ENCODE measurements at places on chromosomes 11 and 22.

DNA sequence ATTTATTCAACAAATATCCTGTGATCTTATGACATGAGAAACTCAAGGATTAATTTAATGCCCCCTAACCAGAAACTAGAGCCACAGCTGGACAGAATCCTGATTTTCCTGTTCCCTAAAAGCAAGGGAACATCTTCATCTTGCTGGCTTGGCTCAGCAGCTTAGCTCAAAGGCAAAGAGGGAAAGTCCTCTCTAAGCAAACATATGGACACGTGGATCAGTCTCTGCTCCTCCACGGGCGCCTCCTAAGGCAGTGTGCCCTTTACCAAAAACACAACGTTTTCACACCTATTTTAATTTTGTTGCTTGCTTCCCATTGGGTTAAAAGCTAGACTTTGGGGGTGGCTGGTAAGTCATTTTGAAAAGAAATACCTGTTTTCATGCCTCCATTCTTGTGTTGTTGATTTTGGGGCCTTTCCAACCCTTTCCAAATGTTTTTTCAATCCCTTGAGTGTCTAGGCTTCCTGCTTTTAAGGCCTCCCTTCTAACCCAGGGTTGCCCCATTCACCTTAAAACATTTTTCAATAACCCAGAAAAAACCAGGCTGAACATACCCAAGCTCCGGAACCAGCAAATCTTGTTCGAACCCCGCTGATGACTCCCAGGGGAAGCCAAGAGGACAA is 15.5 kb downstream of the SLC1A2 start:
- H3K4me1 ChIP-seq, result no peaks in the 10 kb centered on the region
- DNase-seq, result no peak
- no peaks in the 10 kb centered on the region for H3K27me3 ChIP-seq
- H3K27ac ChIP-seq, result no peak overlapping the region
- no peak overlapping the region for H3K4me3 ChIP-seq

GRCh38 chr11:107392611-107393010 is 65.0 kb downstream of the CWF19L2 start:
- H3K27me3 ChIP-seq, result no peaks in the 10 kb centered on the region
- no peak overlapping the region for H3K27ac ChIP-seq
- peaks cover 9% of the 10 kb centered on the region for H3K4me1 ChIP-seq
- no peak for DNase-seq
- no peak overlapping the region for H3K4me3 ChIP-seq

- H3K27me3 ChIP-seq, result no peaks in the 10 kb centered on the region
- H3K27ac ChIP-seq, result no peak overlapping the region
- H3K4me3 ChIP-seq, result no peak overlapping the region
- H3K4me1 ChIP-seq, result peaks cover 12% of the 10 kb centered on the region
Measured at GRCh38 chr22:41555325-41555982, 5.4 kb upstream of the CSDC2 start.

- H3K4me1 ChIP-seq, result peaks cover 4% of the 10 kb centered on the region
- H3K4me3 ChIP-seq, result no peak overlapping the region
- H3K27ac ChIP-seq, result no peak overlapping the region
- DNase-seq, result no peak
- no peaks in the 10 kb centered on the region for H3K27me3 ChIP-seq
- no peaks in the 10 kb centered on the region for H3K36me3 ChIP-seq
Measured at GRCh38 chr11:31477528-31478222, 31.7 kb downstream of the IMMP1L start.

DNA sequence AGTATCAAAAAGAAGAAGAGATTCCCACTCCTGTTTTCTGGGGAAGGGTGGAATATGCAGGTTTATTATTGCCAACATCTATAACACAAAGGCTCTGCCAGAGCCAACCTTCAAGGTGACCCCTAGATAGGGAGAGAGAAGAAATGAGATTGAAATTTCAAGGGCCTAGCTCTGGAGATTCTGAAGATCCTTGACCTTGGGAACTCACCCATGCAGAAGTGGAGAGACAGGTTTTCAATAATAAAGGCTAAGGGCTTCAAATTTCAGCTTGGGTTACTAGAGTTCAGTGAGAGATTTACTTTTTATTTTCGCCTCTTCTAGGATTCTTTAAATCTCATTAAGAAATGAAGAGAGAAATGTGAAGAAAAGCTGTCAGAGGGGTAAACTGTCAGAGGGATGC is 98.4 kb downstream of the CD44 start:
- H3K27ac ChIP-seq, result no peak overlapping the region
- no peak overlapping the region for H3K4me3 ChIP-seq
- H3K4me1 ChIP-seq, result no peaks in the 10 kb centered on the region
- no peak for DNase-seq
- H3K36me3 ChIP-seq, result no peaks in the 10 kb centered on the region

DNA sequence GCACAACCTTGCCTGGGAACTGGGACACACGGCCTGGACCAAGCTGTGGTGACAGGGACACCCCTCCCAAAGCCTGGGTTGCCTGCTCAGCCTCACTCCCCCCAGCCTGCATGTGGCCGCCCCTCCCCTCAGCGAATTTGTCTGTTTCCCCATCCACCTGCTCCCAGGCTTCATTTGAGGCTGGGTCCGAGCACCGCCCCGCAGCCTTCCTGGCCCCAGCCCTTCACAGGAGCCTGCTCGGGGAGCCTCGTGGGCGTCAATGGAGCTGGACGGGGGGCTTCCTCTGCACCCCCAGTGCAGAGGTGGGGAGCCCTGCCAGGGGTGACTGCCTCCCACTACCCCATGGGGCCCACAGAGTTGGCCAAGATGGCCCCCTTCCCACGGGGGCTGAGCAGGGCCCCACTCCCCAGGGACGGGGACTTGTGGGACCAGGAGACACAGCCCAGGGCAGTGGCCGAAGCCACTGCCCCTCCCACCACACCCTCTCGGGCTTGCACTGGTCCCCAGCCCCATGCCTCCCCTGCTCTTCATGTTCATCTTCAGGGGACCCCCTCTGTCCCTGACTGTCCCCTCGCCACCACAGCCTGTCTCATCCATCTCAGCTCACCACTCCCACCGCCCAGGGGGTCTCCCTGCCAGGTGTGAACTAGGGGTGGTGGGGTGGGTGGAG is 91.7 kb downstream of the WNT7B start:
- no peak overlapping the region for H3K4me3 ChIP-seq
- H3K27ac ChIP-seq, result no peak overlapping the region
- H3K36me3 ChIP-seq, result no peaks in the 10 kb centered on the region
- H3K27me3 ChIP-seq, result no peaks in the 10 kb centered on the region

GRCh38 chr11:33893711-33894397 is 2.0 kb upstream of the LMO2 start:
- no peak for DNase-seq
- no peak overlapping the region for H3K27ac ChIP-seq
- H3K36me3 ChIP-seq, result no peaks in the 10 kb centered on the region

- H3K27me3 ChIP-seq, result no peaks in the 10 kb centered on the region
- no peak overlapping the region for H3K27ac ChIP-seq
Measured at GRCh38 chr11:111982019-111982464, 43.2 kb upstream of the DLAT start.

GRCh38 chr22:27556371-27556770 is 245.2 kb downstream of the MN1 start:
- H3K4me1 ChIP-seq, result no peaks in the 10 kb centered on the region
- no peak overlapping the region for H3K27ac ChIP-seq
- H3K36me3 ChIP-seq, result no peaks in the 10 kb centered on the region
- no peak overlapping the region for H3K4me3 ChIP-seq
- DNase-seq, result no peak

DNA sequence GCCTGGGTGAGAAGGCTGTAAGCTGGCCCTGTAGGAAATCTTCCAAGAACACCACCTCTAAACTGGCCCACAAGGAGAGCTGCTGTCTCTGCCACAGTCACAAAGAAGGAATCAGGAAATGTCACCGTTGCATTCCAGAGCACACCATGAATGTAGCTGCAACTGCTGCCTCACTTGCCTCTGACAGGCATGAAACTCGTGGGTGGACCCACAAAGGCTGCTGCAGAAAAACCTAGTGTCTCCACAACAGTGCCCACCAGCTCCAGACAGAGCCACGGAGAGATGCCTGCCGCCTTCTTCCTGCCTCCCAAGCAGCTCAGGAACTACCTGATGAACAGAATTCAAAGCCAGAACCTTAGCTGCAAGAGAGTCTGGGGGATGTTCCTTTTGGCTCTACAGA is 10.5 kb downstream of the DNAJB13 start:
- no peaks in the 10 kb centered on the region for H3K4me1 ChIP-seq
- H3K4me3 ChIP-seq, result no peak overlapping the region
- no peaks in the 10 kb centered on the region for H3K36me3 ChIP-seq
- no peak for DNase-seq
- H3K27me3 ChIP-seq, result no peaks in the 10 kb centered on the region
- no peak overlapping the region for H3K27ac ChIP-seq

GRCh38 chr11:8584511-8584910 is 9.5 kb downstream of the STK33 start:
- H3K36me3 ChIP-seq, result no peaks in the 10 kb centered on the region
- DNase-seq, result no peak
- H3K27ac ChIP-seq, result no peak overlapping the region
- no peak overlapping the region for H3K4me3 ChIP-seq

DNA sequence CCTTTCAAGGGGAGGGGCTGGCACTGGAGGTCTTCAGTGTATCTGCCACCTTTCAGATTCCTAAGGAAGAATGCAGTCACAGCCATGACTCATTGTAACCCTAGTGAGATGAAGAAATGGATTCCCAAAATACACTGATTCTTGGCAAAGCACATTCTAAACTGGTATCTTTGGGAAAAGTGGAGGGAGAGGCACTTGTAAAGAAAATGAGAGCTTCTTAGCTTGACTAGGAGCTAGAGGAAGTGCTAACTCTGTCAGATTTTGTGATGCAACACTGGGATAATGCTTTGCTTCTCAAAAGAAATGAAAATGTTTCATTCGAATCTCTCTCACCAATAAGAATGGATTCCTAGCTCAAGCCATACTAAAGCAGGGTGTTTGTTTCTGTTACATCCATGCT is 14.3 kb downstream of the NRIP3 start:
- H3K4me3 ChIP-seq, result no peak overlapping the region
- no peak for DNase-seq
- H3K27me3 ChIP-seq, result no peaks in the 10 kb centered on the region
- H3K4me1 ChIP-seq, result peaks cover 6% of the 10 kb centered on the region
- no peaks in the 10 kb centered on the region for H3K36me3 ChIP-seq
- H3K27ac ChIP-seq, result no peak overlapping the region

DNA sequence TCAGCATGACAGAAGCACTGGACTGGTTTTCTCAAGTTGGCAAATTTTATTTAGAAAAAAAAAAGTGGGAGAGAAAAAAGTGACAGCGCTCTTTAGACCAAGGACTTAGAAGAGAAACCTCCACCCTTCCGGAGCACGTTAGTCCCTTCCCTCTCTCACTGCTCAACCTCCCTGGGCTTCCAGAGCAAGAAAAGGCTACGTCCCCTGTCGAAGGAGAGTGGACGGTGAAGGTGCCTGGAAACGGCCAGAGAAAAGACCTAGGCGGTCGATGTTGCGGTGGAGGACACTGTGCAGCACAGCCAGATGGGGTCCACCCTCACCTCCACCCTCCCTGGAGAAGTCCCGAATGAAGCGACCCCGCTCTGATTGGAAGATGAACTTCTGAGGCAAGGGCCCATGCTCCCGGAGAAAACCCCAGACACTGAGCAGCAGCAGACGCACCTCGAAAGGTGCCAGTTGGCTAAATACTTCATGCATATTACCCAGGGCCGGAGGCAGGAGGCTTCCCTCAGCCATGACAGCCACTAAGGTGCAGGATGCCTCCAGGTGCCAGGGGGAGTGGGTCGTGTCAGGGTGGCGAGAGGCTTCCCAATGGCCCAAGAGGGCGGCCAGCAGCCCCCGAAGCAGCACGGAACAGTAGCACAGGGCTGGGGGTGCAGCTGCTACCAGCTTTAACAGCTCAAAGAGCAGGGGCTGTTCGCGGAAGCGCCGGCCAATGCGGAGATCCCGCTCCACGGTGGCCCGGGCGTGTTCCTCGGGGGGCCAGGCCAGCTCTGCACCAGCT is 604 bp upstream of the GANAB start:
- peaks cover 21% of the 10 kb centered on the region for H3K36me3 ChIP-seq
- no peaks in the 10 kb centered on the region for H3K27me3 ChIP-seq
- DNase-seq, result no peak
- peaks cover 8% of the 10 kb centered on the region for H3K4me1 ChIP-seq

- no peaks in the 10 kb centered on the region for H3K36me3 ChIP-seq
- H3K4me1 ChIP-seq, result no peaks in the 10 kb centered on the region
- H3K27ac ChIP-seq, result no peak overlapping the region
- H3K27me3 ChIP-seq, result no peaks in the 10 kb centered on the region
- no peak overlapping the region for H3K4me3 ChIP-seq
Measured at GRCh38 chr22:20155330-20156041, 4.6 kb upstream of the CCDC188 start.

DNA sequence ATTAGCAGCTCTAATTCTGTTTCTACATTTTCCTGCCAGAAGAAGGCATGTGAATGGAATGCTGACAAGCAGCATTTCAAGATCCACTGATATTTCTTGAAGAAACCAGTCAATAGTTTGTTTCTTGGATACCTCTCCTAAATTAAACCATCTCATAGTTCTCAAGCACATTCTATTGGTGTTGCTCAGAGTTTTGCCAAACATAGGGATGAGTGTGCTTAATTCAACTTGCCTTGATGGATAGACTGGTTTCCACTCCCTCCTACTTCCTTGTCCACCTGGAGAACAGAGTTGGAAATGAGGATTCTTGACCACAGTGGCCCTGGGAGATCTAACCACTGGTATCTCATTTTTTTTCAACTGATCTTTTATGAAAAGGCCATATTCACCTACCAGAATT is 29.8 kb upstream of the DDX10 start:
- H3K4me1 ChIP-seq, result peaks cover 10% of the 10 kb centered on the region
- H3K27me3 ChIP-seq, result no peaks in the 10 kb centered on the region
- H3K27ac ChIP-seq, result no peak overlapping the region
- H3K4me3 ChIP-seq, result no peak overlapping the region
- no peaks in the 10 kb centered on the region for H3K36me3 ChIP-seq

- H3K27ac ChIP-seq, result peak overlapping the region; percentile 99
- H3K4me1 ChIP-seq, result peaks cover 88% of the 10 kb centered on the region
- peaks cover 17% of the 10 kb centered on the region for H3K36me3 ChIP-seq
- H3K27me3 ChIP-seq, result no peaks in the 10 kb centered on the region
- peak; percentile 84 for DNase-seq
Measured at GRCh38 chr11:114162719-114163123, 103.2 kb downstream of the ZBTB16 start.

DNA sequence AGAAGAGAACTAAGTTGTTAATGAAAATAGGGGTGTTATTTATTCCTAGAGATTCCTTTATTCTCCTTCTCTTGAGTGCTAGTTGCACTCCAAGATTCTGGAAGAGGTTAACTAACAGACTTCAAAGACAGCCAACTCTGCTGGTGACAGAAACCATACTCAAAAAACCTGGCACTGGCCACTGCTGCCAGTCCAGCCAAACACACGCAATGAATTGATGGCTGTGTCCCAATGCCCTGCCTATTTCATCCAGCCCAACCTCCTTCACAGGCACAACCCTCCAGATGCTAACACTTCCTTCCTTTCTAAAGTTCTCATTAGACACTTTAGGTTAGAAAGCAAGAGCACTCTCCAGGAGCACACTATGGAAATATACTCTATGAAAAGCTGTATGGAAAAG is 150.8 kb upstream of the C11orf58 start:
- H3K27ac ChIP-seq, result no peak overlapping the region
- no peaks in the 10 kb centered on the region for H3K27me3 ChIP-seq
- DNase-seq, result no peak

GRCh38 chr11:10618490-10618889 is 50.0 kb upstream of the LYVE1 start:
- peaks cover 15% of the 10 kb centered on the region for H3K36me3 ChIP-seq
- no peaks in the 10 kb centered on the region for H3K27me3 ChIP-seq
- H3K4me1 ChIP-seq, result peaks cover 42% of the 10 kb centered on the region
- no peak for DNase-seq
- H3K27ac ChIP-seq, result peak overlapping the region; percentile 94
- H3K4me3 ChIP-seq, result no peak overlapping the region

Data from thoracic aorta (tissue), 2 donors.